ENCODE measurements at places on chromosomes 2 and 18.

GRCh38 chr2:16130541-16130880 is 190.2 kb downstream of the MYCN start:
- DNase-seq = no peak

DNA sequence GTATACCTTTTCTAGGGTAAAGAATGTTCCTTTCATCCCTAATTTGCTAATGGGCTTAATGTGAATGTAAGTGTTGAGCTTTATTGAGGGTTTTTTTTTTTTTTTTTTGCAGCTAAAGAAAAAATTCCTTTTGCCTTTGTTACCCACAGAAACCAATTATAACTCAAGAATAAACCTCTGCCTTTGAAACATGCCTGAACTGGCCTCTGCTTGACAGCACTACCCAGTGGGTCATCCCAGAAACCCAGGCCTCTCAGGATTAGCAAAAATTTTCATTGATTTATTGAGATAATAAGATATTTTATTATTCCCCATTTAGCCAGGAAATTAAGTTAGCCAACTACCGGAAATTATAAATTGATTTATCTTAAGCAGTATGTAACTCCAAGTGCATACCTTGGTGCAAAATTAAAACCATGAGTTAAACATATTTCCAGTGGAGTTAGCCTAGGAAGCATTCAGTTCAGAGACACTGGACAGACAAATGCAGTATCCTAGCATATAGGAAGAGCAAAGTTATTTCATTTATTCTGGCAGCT is 67.0 kb upstream of the RASGRP3 start:
- DNase-seq = no peak

- no peak for DNase-seq
These were observed 66.3 kb upstream of the HK2 start for GRCh38 chr2:74767618-74768017.

- DNase-seq = no peak
These were observed 84.8 kb upstream of the NCKAP5 start for GRCh38 chr2:133653056-133653455.

DNA sequence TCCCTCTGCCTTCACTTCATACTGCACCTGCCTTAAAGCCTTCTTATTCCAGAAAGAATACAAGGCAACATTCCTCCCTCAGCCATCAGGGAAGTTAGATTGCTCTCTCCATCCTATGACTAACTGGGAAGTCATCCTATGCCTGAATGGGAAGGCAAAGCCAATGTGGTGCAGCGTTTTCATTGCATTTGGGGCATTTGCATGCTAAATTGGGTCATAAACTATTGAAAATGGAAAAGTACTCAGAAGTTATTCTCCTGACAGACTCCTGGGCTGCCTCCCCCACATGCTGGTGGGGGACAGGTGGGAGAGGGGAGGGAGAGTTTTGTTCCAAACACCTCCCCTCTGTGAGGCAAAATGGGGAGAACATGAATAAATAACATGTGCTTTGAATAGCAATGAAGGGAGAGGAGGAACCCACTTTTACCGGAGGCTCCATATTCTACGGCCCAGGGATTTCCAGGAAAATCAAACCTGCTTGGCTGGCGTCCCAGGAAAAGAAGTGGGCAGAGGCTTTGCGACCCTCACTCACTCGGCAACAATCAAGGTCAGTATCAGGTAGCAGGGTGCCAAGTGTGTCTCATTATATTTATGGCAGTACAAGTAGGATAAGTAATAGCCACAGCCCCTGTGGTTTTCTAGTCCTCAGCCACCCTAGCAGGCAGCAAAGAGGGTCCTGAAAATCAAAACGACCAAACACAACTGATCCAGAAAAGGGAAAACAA is 84.1 kb downstream of the BOD1L2 start:
- no peak for DNase-seq
